Skin of body (tissue), 3 donors: ENCODE measurements at places on chromosomes 7 and 10. TPM values are rescaled to one million over a fixed set of nuclear protein-coding genes. Genes with fewer than 3 reads are reported as not detected.
A peak's percentile ranks its signal among the peaks of the same experiment; 100 is the strongest.

DNA sequence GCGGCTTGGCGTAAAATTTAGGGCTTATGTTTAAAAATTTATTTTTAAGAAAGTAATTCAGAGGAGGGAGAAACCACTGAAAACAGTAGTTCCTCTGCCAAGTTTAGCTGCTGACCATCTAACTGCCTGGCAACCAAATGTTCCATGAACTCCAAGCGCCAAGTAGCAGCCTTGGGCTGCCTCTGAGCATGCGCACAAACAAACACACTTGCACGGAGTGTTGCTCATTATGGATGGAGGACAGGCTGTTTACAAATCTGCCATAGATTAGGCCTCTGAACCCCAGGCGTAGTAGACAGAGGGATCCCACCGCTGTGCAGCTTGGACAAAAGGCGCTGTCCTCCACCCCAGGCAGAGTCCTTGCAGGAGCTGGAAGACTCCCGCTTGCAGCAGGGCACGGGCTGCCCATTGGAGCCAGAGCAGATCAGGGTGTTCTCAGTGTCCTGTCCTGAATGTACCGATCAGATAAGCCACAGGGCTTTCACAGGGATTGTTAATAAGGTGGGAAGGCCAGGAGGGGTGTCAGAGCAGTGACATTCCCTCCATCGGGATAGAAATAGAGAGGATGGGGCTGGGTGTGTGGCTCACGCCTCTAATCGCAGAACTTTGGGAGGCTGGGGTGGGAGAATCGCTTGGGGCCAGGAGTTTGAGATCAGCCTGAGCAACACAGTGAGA is 47.7 kb upstream of the LYZL1 start:
- no peak for DNase-seq

GRCh38 chr7:27491534-27491933 is 171.1 kb downstream of the HIBADH start:
- DNase-seq = no peak

The TACR2 gene
- total RNA-seq = 0.10 TPM

The UNCX gene
- total RNA-seq = not detected

DNA sequence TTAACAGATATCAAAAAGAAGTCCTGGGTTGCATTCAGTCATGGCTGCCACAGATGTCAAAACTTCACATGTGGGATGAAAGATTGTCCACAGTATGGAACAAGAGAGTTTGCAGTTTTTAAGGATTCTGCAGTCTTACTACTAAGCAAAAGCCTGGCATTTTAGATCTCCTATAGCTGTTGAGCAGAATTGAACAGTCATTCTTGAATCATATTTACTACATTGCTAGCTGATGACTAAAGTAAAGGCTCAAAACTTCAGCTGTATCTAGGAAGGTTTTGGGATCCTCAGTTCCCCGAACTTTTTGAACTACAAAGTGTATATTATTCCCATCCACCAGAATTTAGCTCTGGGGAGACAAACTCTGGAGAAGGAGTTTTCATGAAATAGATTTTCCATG is 31.0 kb downstream of the BET1 start:
- DNase-seq = no peak

The GSTO1 gene
- 46.6 TPM for total RNA-seq

GRCh38 chr7:73717025-73717807 is 2.3 kb downstream of the STX1A start:
- no peak for DNase-seq

DNA sequence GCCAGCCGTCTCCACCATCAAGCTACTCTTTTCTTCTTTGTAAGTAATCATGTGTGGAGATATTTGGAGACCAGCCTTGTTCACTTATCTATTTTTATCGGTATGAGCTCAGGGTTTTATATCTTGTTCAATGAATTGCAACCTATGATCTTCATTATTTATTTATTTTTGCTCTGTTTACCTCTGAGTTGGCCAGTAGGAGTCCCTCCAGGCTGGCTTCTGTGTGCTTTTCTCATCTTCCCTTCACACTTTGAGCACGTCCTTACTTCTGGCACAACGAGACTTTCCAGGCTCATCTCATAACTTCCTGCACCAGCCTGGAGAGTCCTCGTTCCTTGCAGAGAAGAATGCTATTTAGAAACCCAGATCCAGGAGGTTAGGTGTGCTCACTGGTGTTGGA is 375.8 kb upstream of the PODXL start:
- DNase-seq = no peak

GRCh38 chr10:122407375-122408125 is 33.0 kb downstream of the PLEKHA1 start:
- peak; percentile 48 for DNase-seq

DNA sequence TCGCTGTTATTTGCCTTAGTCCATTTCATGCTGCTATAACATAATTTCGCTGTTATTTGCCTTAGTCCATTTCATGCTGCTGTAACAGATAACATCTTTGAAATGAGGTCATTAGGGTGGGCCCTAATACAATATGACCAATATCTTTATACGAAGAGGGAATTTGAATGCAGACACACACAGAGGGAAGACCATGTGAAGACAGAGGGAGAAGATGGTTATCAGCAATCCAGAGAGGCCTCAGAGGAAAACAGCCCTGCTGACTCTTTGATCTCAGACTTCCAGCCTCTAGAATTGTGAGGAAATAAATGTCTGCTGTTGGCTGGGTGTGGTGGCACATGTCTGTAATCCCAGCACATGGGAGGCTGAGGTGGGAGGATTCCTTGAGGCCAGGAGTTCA is 404.9 kb downstream of the TYW1 start:
- DNase-seq = no peak

DNA sequence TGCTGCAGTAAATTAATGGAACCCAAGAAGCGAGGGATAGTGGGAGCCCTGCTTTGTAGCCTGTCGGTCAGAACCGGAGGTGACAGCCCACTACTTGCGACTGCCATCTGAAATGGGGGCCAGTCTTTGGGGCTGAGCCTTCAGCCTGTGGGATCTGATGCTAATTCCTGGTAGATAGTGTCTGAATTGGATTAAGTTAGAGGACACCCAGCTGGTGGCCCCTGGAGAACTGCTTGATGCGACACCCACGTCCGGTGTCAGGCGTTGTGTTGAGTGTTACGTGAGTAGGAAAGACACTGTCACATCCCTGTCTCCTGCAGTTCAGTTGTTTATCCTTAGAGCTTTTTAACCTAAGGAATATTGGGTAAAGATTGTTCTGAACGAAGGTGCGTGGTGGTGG is 5.0 kb downstream of the EIF3B start:
- no peak for DNase-seq

The NPY4R2 gene
- 0.49 TPM for total RNA-seq

- no peak for DNase-seq
Measured at GRCh38 chr7:91306266-91306665, 42.0 kb downstream of the FZD1 start.

DNA sequence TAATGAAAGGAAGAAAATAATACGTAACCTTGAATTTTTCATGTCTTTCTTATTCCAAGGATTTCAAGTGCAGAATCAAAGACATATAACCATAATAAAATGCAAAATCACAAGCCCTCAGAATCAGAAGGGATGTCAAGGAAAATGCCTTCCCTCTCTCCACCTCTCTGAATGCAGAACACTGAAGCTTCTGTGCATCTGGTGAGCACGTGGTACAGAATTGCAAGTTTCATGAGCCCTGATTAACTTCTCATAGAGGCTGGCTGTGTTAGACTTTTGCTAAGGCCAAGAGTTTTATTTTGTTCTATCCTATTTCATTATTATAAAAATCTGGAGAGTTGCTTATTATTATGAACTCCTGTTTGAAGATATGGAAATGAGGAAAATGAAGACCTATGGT is 533.7 kb upstream of the POM121L12 start:
- DNase-seq = no peak

GRCh38 chr7:44311561-44312495 is 13.6 kb downstream of the CAMK2B start:
- DNase-seq = no peak

- no peak for DNase-seq
Measured at GRCh38 chr10:48456361-48456804, 148.5 kb downstream of the ARHGAP22 start.

- DNase-seq = no peak
Measured at GRCh38 chr7:45567713-45568112, 6.5 kb upstream of the ADCY1 start.

DNA sequence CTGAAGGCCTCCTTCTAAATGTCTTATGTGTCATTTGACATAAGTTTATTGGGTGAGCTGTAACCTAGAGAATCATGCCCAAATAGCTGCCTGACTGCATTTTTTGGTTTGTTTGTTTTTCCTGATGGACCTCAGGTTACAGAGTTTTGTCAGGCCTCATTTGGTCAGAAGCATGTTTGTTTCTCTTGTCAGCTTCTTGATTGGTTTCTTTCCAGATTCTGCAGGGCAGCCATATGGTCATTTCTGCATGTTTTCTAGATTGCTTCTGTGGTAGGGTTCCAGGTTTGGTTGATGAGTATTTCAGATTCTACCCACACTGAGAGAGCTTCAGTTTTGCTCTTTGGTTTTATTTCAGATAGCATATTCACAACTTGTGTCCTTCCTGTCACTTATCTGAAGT is 28.0 kb downstream of the GLCCI1 start:
- no peak for DNase-seq

The UCMA gene
- total RNA-seq = not detected

GRCh38 chr10:125174360-125174759 is 14.0 kb upstream of the CTBP2 start:
- no peak for DNase-seq

GRCh38 chr10:128630787-128631252 is 504.6 kb upstream of the MKI67 start:
- DNase-seq = no peak

DNA sequence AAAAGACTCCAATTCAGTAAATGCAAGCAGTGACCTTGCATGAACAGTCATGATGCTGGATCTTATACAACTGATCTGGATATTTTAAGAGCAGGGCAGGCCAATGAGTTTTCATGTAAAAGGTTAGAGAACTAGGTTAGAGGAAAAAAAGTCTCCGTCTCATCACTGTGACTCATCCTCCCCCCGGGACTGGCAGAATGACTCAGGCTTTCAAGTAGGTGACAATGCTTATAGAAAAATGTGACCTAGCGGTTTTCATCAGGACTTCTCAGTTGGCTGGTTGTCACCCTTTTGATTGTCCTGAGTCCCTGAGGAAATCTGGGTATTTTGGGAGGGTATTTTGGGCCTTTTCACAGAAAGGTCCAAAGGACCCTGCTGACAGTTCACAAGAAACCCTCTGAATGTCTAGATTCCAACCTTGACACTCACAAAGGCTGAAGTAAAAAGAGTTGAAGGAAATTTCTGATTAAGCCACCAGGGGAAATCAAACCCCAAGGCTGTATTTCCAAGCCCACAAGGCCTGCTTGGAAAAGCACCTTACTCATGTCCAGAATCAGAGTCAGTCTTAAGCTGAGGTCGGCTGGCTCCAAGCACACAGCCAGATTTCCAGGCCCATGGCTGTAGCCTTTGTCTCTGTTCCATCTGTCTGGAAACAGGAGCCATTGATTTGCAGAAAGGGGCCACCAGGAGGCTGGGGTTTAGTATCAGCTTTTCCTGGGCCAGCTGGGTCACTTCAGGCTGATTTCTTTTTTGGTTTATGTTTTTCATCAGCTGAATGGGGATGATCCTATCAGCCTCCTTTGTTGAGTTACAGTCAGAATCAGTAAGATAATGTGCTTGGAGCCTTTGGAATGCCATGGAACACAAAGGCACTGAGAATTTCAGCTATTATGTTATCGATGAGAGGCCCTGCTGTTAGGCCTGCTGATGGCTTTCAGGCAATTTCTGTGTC is 226.4 kb upstream of the HABP2 start:
- DNase-seq = no peak

DNA sequence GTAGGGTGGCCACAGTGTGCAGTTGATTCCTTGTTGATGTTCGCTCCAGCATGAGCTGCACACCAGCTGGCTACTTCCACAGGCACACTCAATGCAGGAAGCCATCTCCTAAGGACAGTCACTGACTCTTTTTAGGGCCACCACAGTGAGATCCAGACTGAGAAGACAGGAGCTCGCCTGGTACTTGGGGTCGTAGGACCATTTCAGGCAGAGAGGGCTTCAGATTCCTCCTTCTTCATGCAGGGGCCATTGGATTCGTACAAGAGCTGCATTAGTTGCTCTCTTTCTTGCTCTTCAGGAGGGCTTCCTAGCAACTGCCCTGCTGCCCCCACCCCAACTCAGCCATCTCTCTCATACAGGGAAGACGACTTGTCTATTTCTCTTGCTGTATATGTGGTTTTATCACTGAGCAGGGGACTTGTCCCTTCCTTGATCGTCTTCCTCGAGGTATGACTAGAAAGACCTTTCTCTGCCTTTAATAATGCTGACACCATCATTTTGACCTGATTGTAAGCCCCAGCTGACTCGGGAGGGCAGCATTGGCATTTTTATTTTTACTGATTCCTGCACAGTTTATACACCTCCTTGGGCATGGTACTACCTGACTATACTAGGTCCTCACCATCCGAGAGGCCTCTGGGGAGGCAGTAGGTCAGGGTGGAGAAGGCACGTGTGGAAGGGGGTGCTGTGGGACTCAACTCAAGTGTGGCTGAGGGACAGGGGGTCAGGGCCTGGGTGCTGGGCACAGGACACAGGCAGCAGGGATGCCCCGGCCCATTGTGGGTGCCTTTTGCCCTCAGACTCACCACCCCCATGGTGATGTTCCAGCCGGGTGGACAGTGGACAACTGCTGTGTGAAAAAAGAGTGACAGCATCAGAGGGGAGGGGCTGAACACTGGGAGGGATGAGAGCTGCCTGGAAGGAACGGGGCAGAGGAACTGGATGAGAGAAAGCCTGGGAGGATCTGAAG is 136.7 kb upstream of the ZNF746 start:
- no peak for DNase-seq

DNA sequence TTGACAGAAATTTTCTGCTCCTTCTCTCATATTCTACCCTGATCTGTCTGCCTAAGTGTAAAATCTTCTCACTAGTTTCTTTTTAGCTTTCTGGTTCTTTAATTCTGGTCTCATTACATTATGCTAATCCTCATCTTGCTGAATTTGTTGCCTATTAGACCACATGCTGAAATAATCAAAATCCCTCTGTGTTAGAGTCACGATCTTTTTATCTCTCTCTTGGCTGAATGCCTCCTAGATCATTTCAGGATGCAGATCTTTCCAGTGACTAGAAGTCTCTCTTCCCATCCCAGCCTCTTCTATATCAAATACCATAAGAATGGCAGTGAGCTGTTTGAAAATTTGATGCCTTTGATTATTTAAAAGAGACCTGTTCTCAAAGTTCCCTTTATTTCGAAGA is 661.9 kb downstream of the SORCS1 start:
- DNase-seq = peak; percentile 43

- peak; percentile 70 for DNase-seq
Measured at GRCh38 chr7:8442814-8443304, 9.4 kb downstream of the NXPH1 start.

DNA sequence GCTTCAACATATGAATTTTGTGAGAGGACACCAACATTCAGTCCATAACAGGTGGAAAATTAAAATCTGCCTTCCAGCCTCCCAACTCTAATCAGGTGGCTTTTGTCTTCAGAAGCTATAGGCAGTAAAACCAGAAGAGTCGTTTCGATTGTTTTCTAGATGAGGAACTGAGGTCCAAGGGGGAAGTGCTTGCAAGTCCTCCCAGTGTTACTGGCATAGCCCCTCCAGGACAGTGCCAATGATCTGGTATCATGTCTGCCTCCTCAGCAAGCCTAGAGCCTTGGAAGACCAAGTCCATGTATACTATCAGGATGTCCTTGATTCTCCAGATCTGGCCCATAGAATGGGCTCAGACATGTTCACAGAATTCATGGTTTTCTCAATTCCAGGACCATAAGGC is 16.9 kb downstream of the CYP26A1 start:
- DNase-seq = no peak
